Endothelial cell (in vitro differentiated cells): ENCODE measurements at places on chromosomes 2 and 18.
A peak's percentile ranks its signal among the peaks of the same experiment; 100 is the strongest.

GRCh38 chr2:216302981-216303676 lies 69.2 kb downstream of the MARCHF4 start:
- no peak for DNase-seq
- peaks cover 10% of the 10 kb centered on the region for H3K4me1 ChIP-seq
- no peak overlapping the region for H3K4me3 ChIP-seq
- no peaks in the 10 kb centered on the region for H3K36me3 ChIP-seq

DNA sequence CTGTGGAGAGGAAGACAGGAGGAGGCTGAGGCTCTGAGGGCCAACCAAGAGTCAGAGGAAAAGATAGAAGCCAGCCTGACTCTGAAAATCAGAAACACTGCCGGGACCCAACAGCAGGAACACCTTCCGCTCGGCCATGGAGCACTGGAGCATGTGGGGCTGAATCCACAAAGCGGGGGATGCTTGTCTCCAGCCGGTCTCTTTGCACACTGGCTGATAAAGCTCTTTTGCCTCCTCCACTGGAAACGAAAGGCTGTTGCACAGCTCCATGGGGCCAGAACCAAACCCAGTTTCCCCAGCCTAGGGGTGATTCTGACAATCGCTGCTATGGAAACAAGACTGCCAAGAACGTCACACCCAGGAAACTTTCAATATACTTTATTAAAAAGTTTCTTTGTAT lies 90.3 kb downstream of the COL6A3 start:
- no peaks in the 10 kb centered on the region for H3K4me1 ChIP-seq
- no peak overlapping the region for H3K4me3 ChIP-seq
- no peaks in the 10 kb centered on the region for H3K27me3 ChIP-seq
- H3K36me3 ChIP-seq, result no peaks in the 10 kb centered on the region

- H3K4me3 ChIP-seq, result no peak overlapping the region
- peak overlapping the region; percentile 82 for H3K27ac ChIP-seq
- DNase-seq, result no peak
- H3K36me3 ChIP-seq, result no peaks in the 10 kb centered on the region
- H3K4me1 ChIP-seq, result peaks cover 52% of the 10 kb centered on the region
- H3K27me3 ChIP-seq, result peaks cover 3% of the 10 kb centered on the region
Measured at GRCh38 chr2:235271936-235272335, 221.9 kb upstream of the AGAP1 start.

DNA sequence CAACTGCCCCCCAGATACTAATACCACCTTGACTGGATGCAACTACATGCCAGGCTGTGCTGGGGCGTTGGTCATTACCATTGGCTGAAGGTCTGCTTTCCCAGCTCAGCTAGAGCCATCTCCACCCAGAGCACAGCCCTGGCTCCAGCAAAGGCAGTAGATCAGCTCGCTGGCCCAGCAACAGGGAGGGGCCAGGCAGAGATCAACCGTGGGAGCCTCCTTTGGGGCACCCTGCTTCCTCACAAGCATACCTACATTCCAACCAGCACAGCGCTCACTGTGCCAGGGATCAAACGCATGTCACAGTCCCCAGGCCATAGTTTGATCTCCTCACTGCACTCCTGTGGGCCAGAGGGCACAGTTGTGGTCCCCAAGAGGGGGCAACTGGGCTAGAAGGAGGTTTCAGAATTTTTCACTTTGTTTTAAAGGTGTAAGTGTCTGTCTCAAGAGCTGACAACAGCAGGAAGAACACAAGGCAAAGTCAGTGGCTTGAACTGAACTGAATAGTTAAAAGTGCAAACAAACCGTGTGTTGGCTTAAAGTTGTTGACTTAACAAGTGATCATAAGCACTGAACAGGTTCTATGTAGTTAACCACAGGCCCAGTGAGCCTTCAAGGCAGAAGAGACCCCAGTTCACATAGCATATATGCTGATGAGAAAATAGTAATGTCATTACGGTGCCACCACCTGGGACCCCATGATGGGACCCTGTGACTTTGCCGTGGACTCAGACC lies 70.1 kb upstream of the BZW1 start:
- DNase-seq, result no peak
- no peaks in the 10 kb centered on the region for H3K4me1 ChIP-seq
- no peak overlapping the region for H3K4me3 ChIP-seq
- peaks cover 10% of the 10 kb centered on the region for H3K27me3 ChIP-seq

GRCh38 chr18:22423878-22424564 lies 6.3 kb upstream of the CTAGE1 start:
- H3K4me3 ChIP-seq, result no peak overlapping the region
- no peaks in the 10 kb centered on the region for H3K4me1 ChIP-seq
- H3K36me3 ChIP-seq, result peaks cover 3% of the 10 kb centered on the region
- no peak overlapping the region for H3K27ac ChIP-seq

DNA sequence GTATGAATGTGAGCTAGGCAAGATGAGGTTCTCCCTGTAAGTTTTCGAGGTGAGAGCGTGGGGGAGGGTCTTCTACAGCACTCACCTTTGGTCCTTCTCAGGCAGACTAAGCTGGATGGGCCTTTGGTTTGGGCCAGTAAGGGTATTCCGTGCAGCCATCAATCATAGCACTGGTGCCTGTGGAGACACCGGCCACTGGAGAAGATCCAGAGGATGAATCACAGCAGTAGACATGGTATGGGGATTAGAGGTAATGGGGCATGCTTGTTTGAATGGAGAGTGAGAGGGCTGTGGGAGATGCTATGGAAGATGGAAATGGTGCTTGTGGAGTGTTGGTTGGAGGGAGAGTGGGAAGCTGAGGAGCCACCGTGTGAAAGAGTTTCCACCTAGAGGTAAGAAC lies 16.1 kb downstream of the MAPRE3 start:
- no peaks in the 10 kb centered on the region for H3K36me3 ChIP-seq
- H3K27ac ChIP-seq, result no peak overlapping the region
- no peak for DNase-seq
- H3K27me3 ChIP-seq, result peaks cover 9% of the 10 kb centered on the region

DNA sequence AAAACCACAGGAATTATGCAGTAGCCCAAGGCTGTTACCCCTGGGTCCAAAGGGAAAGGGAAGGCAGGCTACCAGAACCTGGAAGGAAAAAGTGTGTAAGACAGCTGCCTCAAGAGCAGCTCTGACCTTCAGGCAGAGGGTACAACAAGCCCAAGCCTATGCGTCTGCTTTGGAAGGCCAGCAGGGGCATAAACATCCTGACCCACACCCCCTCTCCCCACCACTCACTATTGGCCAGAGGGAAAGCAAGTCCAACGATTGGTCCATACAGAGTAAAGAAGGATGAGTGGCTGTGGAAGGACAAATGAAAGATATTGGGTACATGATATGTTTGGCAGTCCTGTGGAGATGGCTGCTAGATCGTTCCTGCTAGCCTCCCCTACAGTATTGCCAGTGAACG lies 227.6 kb upstream of the HNRNPA3 start:
- H3K4me1 ChIP-seq, result no peaks in the 10 kb centered on the region
- H3K36me3 ChIP-seq, result no peaks in the 10 kb centered on the region
- H3K4me3 ChIP-seq, result no peak overlapping the region
